ENCODE measurements at places on chromosomes 2 and 18.

DNA sequence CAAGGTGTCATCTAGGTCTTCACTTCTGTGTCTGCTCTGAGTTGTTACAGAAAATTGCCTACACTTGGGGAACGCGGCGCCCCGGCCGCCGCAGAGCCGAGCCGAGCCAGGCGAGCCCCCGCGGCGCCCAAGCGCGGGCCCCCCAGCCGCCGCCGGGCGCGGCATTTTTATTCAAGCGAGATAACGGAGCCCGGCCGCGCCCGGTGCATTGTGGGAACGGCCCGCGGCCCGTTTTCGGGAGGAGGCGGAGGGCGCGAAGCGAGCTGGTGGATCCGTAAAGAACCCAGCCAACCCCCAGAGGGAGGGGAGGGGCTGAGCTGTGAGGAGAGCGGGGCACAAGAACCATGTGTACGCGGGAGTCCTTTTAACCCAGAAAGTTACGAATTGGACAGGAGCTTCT is 191.8 kb downstream of the FTCDNL1 start:
- no peak for DNase-seq

DNA sequence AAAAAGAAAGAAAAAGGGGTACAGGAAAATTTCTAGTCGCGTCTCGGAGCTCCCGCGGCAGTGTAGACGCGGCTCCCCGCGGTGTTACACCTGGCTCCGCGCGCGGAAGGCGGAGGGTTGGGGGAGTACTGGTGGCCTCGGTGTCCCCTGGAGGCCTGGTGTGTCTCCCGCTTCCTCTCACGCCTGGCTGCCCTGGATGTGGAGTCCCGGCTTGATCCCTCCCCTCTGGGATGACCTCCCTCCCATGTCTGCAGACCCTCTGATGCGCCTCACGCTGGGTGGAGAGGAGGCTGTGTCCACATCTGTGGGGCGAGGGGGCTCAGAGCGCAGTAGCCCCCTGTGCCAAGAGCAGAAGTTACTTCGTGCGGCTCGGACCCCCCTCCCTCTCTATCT is 1.2 kb downstream of the KIF5C start:
- DNase-seq, result no peak

DNA sequence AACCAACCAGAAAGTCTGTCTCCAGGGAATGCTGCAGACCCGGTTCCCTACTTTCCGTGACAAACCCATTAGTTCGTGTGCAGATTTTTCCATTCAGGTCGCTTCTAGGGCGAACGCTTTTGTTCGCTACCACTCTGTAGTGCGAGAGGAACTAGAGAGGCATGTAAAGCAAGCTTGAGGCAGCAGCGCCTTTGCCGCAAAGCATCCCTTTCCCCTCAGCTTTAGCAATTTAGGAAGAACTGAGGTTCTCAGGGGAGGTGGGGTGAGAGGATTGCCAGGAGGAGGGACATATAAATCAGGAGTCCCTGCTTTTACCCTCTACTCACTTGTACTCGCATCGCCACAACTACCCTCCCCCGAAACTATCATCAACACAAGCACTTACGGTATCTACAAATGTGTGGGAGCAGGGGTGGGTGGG is 748 bp upstream of the ZNF804A start:
- DNase-seq, result no peak

GRCh38 chr18:6661692-6662415 is 67.7 kb upstream of the ARHGAP28 start:
- no peak for DNase-seq

DNA sequence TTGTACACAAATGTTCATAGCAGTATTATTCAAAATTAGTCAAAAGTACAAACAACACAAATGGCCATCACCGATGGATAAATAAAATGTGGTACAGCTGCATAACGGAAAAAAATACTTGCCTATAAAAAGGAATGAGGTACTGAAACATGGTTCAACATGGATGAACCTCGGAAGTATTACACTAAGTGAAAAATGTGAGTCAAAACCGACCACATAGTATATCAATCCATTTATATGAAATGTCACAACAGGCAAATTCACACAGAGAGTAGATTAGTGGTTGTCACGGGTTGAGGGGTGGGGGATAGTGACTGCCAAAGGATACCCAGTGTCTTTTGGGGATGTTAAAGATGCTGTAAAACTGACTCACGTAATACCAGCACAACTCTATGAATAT is 3.5 kb downstream of the SS18 start:
- no peak for DNase-seq

DNA sequence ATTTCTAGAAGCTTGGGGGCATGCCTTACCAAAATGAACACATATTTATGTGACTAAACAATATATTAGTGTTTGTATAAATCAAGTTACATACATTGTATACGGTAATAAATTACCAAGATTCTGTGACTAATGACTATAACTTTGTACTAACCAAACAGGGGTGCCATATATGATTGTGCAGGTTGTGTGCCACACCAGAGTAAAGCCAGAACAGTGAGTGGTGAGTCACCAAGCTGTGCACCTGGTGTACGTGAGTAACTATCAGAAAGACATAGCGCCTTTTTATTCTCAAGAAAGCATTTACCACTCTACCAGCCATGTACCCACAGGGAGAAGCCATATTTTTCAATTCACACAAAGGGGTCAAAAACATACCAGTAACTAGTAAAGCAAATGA is 453.2 kb upstream of the PIK3C3 start:
- DNase-seq, result no peak

DNA sequence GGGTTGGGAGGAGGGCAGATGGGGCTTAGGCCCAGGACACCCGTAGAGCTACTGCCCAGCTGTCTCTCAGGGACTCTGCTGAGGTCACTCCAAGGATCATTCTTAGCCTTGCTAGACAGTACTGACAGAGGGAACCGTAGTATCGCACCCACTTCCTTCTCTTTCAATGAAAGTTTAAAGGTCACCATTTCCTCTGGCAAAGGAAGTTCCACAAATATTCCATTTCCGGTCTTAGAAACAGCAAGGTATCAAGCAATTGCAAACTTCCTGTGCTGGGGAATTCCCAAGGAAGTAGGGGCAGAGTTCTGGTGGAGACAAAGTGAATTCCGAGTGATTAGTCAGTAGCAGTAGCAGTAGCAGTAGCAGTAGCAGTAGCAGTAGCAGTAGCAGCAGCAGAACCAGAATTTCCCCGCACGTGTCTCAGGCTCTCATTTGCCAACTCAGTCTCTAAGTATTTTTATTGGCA is 24.7 kb downstream of the IL1B start:
- no peak for DNase-seq

GRCh38 chr18:45731716-45732115 is 7.7 kb downstream of the SLC14A1 start:
- no peak for DNase-seq

All from naive B cell (primary cell).